ENCODE measurements at places on chromosomes 12 and 14.

DNA sequence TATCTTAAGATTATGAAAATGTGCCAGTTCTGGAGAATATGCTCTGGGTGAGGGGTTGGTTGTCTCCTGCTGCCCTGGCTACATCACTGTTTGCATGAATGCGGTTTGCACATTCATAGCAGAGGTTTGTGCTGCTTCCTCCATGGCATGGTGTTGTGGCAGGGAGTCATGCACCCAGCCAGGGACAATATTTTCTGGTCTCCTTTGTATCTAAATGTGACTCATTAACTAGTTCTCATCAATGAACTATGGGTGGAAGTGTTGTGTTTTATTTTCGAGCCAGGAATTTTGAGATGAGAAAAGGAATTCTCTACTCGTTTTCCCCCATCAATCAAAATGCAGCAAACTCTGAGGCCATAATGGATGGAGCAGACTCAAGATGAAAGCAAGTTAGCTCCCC is 527.3 kb downstream of the SNAPC1 start:
- no peak for DNase-seq

GRCh38 chr12:42809226-42809625 is 219.7 kb upstream of the PRICKLE1 start:
- DNase-seq, result no peak

DNA sequence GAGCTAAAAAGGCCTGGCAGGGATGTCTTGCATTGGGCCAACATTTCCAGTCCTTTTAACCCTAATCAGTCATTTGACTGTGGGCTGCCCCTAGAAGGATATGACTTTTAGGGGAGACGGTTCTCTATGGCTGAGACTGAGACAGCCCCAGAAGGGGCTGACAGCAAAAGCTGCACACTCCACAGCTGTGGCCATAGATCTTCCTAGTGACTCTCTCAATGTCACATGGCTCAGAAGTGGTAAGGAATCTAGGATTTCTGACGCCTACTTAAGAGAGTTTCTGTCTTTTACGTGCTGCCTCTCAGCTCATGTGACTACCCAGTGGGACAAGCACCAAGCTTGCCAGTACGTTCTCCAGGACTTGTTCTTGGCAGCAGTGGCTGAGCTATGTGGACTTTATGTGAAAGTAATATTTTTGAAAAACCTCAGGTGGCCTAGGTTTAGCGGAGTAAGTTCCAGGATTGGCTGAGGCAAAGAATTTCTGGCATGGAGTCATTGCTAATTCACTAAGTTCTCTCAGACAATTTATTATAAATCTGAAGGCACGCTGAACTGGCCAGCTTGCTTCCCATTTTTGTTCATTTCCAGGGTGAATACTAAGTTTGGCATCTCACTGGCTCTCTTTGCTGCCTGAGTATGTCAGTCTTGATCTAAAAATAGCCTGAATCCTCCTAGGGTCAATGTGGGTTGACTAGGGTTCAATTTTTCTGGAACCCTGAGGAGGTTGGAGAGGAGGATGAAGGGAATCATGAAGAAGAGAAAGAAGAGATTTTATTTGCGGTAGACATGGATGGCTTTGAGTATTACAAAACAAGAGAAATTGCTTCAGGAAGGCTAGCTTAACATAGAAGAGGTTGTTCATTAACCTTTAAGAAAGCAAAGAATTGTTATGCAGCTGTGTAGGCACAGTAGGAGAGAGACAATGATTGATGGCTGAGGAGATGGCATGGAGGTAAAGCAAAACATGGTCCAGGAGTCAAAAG is 271.8 kb downstream of the AEBP2 start:
- no peak for DNase-seq

GRCh38 chr12:104764225-104765091 is 193.6 kb downstream of the SLC41A2 start:
- DNase-seq, result no peak

- DNase-seq, result no peak
Observed at GRCh38 chr14:60092526-60092920, 800 bp downstream of the PCNX4 start.

- DNase-seq, result no peak
Observed at GRCh38 chr12:54991161-54991990, 6.8 kb upstream of the TESPA1 start.

GRCh38 chr12:12147111-12147510 is 76.4 kb downstream of the BCL2L14 start:
- no peak for DNase-seq

DNA sequence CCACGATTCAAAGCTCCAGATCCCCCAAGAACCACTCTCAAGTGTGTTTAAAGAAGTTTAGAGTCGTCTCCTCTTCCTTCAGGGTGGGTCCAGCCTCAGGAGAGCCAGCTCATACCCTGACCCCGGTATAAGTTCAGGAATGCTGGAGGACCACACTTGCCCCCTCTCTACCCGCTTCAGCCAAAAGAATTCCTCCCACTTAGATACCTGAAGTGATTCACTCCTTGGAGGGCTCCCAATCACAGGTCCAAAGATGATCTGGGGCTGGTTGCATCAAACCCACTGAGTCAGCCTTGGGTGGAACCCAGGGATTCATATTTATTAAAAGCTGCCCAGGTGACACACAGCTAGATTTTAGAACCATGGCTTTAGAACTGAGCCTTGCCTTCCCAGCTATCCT is 133.5 kb upstream of the PARP11 start:
- no peak for DNase-seq

GRCh38 chr12:46158501-46158900 is 110.3 kb downstream of the SLC38A1 start:
- DNase-seq, result no peak

GRCh38 chr14:102392506-102392905 is 29.8 kb downstream of the TECPR2 start:
- DNase-seq, result no peak

DNA sequence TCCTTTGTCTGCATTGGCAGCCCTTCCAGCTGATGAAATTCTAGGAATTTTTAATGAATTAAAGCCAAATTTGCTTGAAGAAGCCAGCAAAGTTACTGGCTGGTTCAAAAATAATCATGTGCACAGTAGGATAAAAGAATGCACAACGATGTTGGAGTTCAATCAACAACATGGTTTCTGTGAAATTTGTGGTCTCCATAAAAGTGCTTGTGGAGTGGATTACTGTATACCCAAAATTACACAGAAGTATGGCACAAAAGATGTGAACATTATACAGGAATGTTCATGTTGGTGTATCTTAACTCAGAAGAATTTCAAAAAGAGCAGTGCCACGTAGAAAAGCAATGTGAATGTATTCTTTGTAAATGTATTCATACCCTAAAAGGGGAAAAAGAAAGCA is 105.0 kb upstream of the METAP2 start:
- DNase-seq, result no peak

- no peak for DNase-seq
Observed at GRCh38 chr14:55769877-55770276, 189.9 kb downstream of the KTN1 start.
